ENCODE measurements at places on chromosomes 6 and 20.

- DNase-seq: no peak
These were observed 349.9 kb upstream of the FLRT3 start for GRCh38 chr20:14687313-14687712.

- no peak for DNase-seq
These were observed 16.4 kb downstream of the SEC63 start for GRCh38 chr6:107941627-107942026.

GRCh38 chr6:22774129-22774528, 204.8 kb downstream of the HDGFL1 start:
- DNase-seq: no peak

DNA sequence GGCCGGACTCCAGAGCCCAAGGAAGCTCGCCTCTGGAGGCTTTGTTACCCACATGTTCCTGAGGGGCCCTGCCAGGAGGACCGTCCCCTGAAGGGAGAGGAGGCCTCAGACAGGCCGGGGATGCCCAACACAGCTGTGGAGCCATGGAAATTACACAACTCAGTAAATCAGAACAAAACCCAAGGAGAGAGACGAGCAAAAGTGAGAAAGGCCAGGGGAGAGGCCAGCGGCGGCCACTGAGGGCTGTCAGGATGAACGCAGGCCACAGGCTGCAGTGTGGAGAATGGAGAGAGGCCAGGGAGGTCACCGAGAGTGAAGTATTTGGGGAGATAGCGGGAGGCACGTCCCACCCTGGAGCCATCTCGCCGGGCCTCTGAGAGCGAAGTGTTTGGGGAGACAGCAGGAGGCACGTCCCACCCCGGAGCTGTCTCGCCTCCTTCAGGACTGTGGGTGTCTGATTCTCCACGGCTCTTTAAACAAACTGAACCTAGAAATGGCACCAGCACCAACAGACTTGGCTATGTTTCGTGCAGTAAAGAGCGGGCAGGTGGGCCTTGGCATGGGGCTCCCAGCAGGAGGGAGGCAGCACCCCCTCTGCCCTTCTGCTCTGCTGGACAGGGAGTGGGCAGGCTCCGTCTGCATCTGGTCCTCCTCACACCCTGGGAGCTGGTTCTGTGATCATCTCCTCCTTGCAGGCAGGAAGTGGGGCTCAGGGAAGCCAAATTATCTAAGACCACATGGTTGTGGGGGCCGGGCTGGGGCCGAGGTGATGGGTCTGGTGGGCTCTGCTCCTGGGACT, 91.0 kb downstream of the YTHDF1 start:
- no peak for DNase-seq

- DNase-seq: no peak
These were observed 29.6 kb upstream of the LGSN start for GRCh38 chr6:63349401-63349800.

- DNase-seq: no peak
These were observed 45.6 kb downstream of the THBS2 start for GRCh38 chr6:169208011-169208410.

- no peak for DNase-seq
These were observed 51.5 kb upstream of the E2F3 start for GRCh38 chr6:20350215-20350614.

DNA sequence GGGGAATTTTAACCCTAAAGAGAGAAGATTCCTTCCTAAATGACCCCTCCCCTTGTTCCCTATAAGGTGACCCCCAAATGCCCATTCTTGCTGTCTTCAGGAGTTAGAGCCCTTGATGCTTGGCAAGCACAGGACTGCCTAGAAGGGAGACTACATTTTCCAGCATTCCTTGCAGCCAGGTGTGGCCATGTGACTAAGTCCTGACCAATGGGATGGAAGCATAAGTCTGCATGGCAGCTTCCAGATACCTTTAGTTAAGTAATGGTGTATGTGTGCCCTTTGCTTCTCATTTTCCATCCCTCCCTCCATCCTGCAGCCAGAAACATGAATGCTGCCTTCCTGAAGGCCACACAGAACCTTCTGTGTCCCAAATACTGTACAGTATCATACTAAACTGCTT, 5.5 kb downstream of the BFSP1 start:
- no peak for DNase-seq

- DNase-seq: no peak
These were observed 41.2 kb upstream of the MLIP start for GRCh38 chr6:54070025-54070424.
